GM03348 (cell line): ENCODE measurements at places on chromosomes 11 and 22.

DNA sequence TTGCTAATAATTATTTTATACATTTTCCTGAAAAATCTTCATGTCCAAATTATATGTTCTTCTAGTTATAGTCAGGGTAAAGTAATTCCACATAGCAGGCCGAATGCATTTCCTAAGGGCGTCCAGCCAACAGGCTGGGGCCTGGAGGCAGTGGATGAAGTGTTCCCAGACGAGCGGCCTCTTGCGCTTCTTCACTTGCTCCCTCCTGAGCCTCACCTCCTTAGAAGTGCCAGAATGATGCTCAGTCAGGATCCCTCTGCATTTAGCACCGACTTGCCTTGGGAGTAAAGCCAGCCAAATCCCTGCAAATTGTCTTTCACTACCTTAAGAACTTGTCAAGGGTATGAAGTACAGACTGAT lies 1.5 kb downstream of the OLFML1 start:
- DNase-seq, result peak; percentile 24

DNA sequence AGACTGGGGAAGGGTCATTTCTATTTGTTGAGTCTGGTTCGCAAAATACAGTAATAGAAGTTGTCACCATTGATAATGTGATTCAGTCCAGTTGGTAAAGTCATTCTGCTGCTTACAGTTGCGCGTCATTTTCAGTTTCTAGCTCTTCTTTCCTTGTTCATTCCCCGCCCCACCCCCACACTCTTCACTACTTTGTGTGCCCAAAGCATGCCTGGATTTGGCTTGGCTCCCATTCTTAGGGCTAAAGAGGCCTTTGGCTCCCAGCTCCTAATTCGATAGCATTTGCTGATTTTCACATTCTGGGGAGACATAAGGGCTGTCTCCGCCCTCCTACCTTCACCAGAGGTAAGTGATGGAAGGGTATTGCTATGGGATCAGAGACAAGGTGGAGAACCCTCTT lies 43.0 kb downstream of the CECR2 start:
- no peak for DNase-seq

DNA sequence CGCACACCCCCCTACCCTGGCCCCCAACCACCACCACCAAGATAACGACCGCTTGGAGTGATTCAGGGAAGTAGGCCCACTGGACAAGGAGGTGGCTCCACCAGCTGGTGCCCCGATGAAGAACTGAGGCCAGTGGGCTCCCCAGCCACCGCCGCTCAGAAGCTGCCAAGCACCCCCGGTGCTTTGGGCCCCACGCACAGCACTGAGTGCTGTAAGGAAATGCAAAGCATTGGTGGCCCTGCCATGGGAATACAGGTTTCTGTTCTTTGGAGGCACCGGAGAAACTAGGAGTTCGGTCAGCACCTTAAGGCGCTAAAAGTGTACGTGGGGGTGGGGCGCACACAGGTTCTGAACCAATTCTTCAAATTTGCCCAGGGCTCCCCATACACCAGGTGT lies 664 bp upstream of the PRSS23 start:
- DNase-seq, result no peak

DNA sequence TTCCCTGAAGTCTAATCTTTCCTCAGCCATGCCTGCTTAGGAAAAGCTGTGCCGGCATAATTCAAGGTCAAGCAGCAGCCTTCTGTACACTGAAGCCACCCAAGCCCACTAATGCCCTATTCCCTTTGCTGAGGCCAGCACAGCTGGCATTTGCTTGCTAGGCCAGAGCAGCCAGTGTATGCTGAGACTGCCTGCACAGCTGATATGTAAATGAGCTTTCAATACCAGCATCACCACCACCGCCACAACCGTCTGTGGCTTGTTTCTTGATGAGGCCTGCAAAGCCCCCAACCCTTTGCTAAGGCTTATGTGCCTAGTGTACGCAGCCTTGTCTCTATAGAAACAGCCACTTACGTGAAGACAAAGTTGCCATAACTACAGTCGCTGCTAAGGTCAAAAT lies 56.3 kb upstream of the TNRC6B start:
- no peak for DNase-seq

GRCh38 chr11:94528551-94528950 lies 15.2 kb upstream of the FUT4 start:
- no peak for DNase-seq

DNA sequence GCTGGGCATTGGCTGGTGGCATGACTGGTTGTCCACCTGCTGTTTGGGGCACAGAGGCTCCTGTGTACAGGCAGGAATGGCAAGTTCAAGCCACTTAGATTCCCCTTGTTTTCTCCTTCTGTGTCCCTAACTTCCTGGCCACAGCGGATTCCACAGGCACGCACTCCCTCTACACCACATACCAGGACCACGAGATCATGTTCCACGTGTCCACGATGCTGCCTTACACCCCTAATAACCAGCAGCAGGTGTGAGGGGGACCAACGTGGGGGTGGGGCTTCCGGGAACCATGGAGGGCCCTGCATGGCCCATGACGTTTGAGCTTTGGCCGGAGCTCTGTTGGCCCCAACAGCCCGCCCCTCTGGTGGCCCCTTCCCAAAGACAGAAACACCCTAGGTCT lies 7.8 kb downstream of the SIPA1 start:
- DNase-seq, result peak; percentile 37

- no peak for DNase-seq
Measured at GRCh38 chr11:107801641-107802040, 56.9 kb downstream of the SLC35F2 start.
